ENCODE measurements at places on chromosomes 5 and 9.

DNA sequence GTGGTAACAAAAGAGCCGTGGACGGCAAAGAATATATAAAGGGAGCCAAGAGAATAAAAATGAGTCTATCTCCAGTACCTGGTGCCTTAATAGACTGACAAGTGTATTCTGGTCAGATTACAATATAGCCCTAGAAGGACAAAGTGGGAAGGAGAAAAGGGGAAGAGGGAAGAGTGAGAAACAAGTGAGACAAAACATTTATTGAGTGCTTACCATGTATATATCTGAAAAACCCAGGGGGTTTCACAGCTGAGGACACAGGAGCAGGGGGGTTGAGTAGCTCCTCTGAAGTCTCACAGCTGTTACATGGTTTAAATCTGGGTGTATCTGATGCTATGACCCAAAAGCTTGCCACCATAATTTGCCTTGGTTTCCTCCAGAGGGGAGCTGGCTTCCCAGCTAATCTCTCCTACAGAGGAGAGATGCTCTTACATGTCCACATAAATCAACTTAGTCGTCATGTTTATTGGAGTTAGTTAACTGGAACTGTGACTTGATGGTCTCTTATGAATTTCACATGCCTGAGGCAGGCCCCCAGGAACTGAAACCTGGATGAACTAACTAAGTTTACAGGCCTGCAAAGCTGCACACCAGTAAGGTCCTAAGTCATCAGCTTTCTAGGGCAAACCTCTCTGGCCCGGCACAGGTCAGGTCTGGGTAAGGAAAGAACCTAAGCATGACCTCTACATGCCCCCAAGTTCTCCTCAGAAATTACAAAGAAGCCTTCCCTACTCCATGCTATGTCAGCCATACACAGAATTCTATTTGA is 15.5 kb downstream of the SIL1 start:
- no peak for DNase-seq

DNA sequence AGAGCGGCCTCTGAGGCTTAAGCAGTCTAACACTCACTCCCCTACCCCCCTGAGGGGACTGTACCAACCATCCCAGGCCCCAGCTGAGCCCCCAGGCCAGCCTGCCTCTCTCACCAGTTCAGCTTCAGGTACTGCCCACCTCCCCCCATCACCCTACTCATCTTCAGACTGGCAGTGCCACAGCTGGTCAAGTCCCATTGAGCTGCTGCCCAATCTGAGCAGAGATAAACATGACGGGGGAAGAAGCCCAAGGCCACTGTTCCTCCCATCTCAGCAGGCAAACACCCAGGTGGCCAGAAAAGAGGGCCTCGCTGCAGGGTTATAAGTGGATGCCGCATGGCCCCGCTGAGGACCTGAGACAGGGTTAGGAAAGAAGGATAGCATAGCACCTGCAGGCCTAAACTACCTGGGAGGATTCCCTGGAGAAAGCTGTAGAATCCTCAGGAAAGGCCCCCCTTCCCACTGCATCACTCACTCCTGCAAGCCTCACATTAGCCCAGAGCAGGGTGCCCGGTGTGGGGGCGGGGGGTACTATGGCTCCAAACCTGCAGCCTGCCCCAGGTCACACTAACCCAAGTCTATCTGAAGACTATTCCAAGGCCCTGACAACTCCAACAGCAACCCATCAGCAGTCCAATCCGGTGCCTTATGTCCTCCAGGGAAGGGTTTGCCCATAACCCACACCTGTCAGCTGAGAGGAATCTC is 3.6 kb downstream of the B4GALT1 start:
- no peak for DNase-seq

GRCh38 chr5:87154191-87154590 is 113.5 kb upstream of the RASA1 start:
- no peak for DNase-seq

DNA sequence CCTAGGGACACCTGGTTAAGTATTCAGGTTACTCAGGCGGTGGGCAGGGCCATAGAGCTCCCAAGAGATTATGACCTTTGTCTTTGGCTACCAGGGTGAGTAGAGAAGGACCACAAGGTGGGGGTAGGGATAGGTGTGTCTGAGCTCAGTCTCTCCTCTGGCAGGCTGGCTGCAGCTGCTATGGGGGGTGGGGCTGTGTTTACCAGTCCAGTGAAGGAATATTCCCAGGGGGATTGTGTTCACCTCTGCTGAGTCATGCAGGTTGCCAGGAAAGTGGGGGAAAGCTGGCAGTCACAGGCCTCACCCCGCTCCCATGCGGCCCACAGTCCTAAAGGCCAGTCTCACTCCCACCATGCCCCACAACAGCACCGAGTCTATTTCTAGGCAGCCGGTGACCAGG is 53.6 kb upstream of the POU5F2 start:
- DNase-seq = no peak

DNA sequence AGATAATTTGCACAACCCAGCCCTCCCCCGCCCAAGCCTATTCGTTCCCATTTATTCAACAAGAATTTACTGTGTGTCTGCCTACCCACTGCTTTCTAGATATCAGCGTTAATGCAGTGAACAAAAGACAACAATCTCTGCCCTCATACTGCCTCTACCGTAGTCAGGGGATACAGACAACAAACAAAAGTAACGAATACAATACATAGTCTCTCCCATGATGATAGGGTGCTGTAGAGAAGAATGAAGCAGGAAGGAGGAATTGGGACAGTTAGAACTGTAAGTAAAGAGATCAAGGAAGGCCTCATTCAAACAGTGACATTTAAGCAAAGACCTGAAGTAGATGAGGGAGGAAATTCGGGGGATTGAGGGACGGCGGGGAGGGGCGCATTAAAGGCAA is 1.7 kb downstream of the GFM2 start:
- DNase-seq = no peak

DNA sequence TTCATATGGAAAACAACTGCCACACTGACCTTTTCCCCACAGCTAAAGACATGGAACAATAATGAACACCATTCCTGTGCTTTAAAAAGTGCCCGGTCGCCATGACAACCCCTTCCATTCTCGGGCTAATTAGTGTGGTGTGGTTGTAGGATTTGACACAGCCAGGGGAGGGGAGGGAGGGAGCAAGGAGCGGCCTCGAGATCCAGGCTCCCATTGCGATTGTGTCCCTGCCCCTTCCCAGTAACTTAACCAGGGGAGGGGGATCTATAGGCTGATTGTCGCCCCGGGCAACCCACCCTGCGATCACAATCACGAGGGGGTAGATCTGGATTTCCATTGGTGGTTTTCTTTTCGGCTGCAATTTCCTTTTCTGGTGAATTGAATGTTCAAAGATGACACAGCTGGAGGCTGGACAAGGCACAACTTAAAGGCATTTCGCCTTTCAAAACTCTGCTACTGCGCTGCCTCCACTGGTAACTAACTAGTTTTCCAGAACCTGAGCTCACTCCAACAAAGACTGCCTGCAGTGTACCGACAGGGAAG is 96.7 kb upstream of the RETREG1 start:
- no peak for DNase-seq

- DNase-seq = no peak
Measured at GRCh38 chr9:104092875-104093600, 1.1 kb upstream of the SMC2 start.

GRCh38 chr5:10695055-10695649 is 65.9 kb downstream of the DAP start:
- no peak for DNase-seq

All from activated CD4-positive, alpha-beta T cell treated with anti-CD3 and anti-CD28 coated beads, Interleukin-2, amount 50 U/mL, for 1 hour (primary cell).